ENCODE measurements at places on chromosomes 1 and 21.

GRCh38 chr1:233323718-233324117, 3.8 kb upstream of the MAP3K21 start:
- DNase-seq: no peak

- DNase-seq: no peak
These were observed 13.6 kb upstream of the CDK11B start for GRCh38 chr1:1672181-1672965.

- DNase-seq: no peak
These were observed 89.2 kb downstream of the JAK1 start for GRCh38 chr1:64877151-64877550.

- DNase-seq: no peak
These were observed 29.3 kb upstream of the USP1 start for GRCh38 chr1:62407398-62408009.

DNA sequence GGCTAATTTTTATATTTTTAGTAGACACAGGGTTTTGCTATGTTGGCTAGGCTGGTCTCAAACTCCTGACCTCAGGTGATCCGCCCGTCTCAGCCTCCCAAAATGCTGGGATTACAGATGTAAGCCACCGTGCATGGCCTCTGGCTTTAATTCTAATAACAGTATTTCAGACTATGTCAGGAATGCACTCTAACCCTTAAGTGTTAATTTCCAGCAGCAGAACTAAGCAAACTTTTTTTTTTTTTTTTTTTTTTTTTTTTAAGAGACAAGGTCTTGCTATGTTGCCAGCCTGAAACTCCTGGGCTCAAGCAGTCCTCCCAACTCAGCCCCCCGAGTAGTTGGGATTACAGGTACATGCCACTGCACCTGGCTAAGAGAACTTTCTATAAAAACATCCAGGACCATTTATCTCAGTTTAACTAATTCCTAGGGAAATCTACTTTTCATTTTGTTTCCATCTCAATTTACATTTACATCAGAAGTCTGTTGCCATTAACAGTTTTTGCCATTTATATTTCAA, 6.5 kb downstream of the DCAF8 start:
- no peak for DNase-seq

- DNase-seq: no peak
These were observed 18.8 kb upstream of the ARHGEF10L start for GRCh38 chr1:17520473-17521319.

- no peak for DNase-seq
These were observed 202.0 kb downstream of the FMN2 start for GRCh38 chr1:240293706-240294105.

DNA sequence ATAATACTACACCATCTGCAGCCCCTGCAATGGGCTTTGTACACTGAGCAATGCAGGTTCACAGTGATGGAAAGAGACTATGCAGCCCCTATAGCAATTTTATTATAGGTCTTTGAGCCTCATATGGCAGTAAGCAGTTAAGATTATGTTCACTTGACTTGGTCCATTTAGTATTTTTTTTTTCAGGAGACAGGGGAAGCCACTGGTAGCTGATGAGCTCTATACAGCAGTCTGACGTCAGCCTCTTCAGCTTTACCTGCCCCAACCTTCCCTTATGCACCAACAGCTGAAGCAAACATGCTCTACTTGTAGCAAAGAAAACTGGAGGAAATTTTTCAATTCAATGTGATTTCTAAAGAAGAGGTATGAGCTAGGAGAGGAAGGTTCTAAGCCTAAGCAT, 32.2 kb downstream of the AIDA start:
- DNase-seq: no peak

DNA sequence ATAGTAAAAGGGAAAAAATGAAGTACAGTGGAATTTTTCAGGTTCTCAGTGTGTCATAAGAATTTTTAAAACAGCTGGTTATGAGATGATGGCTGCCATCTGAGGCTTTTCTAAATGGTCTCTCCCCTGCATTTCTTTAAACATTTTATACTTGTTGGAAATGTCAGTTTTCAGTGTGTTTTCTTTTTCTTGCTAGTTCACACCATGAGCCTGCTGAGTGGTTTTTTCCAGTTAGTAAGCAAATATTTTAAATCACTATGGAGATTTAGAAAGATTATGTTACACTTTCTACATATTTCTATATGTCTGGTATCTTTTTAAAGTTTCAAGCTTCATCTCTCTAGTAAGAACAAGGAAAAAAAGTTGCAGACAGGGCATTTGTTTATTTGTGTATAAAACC, 9.6 kb downstream of the RBM15 start:
- DNase-seq: no peak

- DNase-seq: no peak
These were observed 1650.3 kb downstream of the BRINP3 start for GRCh38 chr1:188827400-188827799.
